ENCODE measurements at places on chromosomes 6 and 20. TPM values are rescaled to one million over a fixed set of nuclear protein-coding genes. Genes with fewer than 3 reads are reported as not detected.

The RPS21 gene
- 4,801 TPM for total RNA-seq

The KCNK5 gene
- total RNA-seq: not detected

The PCED1A gene
- total RNA-seq: 11.4 TPM

The BEND6 gene
- total RNA-seq: 0.33 TPM

The RBM24 gene
- 4.4 TPM for total RNA-seq

All from mammary microvascular endothelial cell (primary cell).